Left renal pelvis (tissue), 4 donors: ENCODE measurements at places on chromosomes 4 and X. TPM values are rescaled to one million over a fixed set of nuclear protein-coding genes. Genes with fewer than 3 reads are reported as not detected.

The HERC6 gene
- polyA plus RNA-seq, result 4.4 TPM

The GABRE gene
- 9.6 TPM for polyA plus RNA-seq

The TMEM156 gene
- 1.5 TPM for polyA plus RNA-seq

The CENPVL1 gene
- polyA plus RNA-seq, result 0.34 TPM

The CENPI gene
- 9.0 TPM for polyA plus RNA-seq

The TSR2 gene
- 58.4 TPM for polyA plus RNA-seq

The MAGEC1 gene
- not detected for polyA plus RNA-seq

The CLNK gene
- 0.47 TPM for polyA plus RNA-seq

The CCNI gene
- 370 TPM for polyA plus RNA-seq

The SPATA18 gene
- 1.8 TPM for polyA plus RNA-seq

The ATP8A1 gene
- 13.6 TPM for polyA plus RNA-seq
